Stimulated activated CD4-positive, alpha-beta T cell treated with anti-CD3 and anti-CD28 coated beads, Interleukin-15, amount 100 ng/mL, for 1 hour (primary cell): ENCODE measurements at places on chromosomes 13 and 19.
A peak's percentile ranks its signal among the peaks of the same experiment; 100 is the strongest.

DNA sequence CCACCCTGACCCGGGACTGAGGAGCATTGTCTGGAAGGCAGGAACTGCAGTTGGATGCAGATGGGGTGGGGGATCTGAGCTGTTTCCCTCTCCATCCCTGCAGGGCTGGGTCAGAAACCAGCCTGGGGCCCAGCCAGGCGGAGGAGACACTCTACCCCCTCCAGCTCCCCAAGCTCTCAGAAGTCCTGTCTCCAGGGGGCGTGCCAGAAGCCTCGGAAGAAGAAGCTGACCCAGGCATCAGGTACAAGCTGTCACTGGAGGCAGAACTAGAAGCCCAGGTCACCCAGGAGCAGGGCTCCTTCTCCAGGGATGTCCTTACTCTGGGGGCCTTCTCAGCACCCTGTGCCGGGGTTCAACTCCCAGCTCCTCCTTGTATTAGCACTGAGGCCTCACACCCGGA lies 15.5 kb downstream of the SIX5 start:
- DNase-seq: no peak

DNA sequence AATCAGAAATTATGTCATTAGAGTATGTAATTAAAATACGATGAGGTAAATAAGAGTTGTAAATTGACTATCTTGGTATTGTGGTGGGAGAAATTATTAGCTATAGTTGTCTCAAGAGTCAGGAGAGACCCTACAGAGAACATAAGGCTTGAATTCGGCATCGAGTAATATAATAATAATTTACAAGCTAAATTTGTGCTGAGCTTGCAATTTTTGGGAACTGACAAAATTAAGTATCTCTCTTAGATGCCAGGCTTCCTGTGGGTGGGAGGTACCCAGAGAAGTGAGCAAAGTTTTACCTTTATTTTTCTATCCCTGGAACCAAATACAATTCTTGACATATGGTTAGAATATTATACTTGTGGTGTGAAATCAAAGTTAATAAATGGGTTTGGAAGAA lies 1637.0 kb downstream of the EFNB2 start:
- no peak for DNase-seq

- DNase-seq: peak; percentile 86
Measured at GRCh38 chr19:13150187-13150930, at the start of the genes IER2 and STX10. IER2 (plus strand) TSS chr19:13150411; CDS start chr19:13153187, 2,776 bp downstream. STX10 (minus strand) TSS chr19:13150375; CDS start chr19:13150173, 202 bp downstream.

DNA sequence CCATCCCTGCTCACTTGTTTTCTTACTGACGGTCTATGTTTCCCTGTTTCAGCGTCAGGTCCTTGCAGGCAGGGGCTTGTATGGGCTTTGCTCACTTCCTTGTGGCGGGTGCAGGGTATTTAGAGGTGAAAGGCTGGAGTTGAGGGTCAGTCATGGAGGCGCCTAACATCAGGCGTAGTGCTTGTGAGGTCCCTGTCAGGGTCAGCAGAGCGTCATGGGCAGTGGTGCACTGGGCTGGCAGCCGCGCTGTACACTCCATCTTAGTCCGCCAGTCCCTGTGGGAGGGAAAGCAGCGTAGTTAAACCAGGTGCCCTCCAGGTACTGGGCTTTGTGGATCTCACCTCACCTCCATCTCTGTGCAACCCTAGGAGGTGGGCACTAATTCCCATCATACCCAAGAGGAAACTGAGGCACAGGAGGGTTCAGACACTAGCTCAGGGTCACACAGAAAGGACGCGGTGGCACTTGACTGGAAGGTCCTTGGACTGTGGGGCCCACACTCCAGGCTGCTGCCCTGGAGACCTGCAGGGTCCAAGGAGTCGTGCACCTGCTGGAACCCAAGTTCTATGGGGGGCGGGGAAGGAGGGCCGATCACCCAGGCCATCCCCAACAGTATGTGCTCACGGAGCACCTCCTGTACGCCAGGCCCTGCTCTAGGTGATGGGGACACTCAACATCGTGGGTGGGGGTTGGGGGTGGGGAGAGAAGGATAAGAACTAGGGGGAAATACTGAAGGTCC lies 4.6 kb downstream of the GRAMD1A start:
- DNase-seq: no peak

GRCh38 chr19:42323473-42323851 lies 2.0 kb upstream of the MEGF8 start:
- DNase-seq: no peak
